ENCODE measurements at places on chromosomes 13 and 19.

- no peak for DNase-seq
Observed at GRCh38 chr19:42471554-42472249, 29.0 kb upstream of the CXCL17 start.

GRCh38 chr19:48244281-48244680 lies 11.4 kb downstream of the CARD8 start:
- DNase-seq: no peak

DNA sequence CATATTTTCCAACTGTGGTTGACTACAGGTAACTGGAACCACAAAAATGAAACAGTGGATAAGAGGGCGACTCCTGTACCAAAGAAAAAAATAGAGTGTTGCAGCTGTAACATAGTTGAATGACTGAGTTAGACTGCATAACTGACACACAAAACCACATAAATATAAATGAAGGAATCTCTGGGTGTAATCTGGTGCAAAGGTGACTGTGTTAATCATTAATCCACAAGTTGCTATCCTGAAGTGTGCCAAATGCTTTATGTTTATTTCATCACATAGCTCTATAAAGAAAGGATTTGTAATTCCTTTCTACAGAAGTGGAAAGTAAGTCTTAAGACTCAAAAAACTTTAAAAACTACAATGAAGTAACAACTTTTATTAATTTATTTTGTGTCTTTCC lies 6.0 kb upstream of the GJB2 start:
- no peak for DNase-seq

DNA sequence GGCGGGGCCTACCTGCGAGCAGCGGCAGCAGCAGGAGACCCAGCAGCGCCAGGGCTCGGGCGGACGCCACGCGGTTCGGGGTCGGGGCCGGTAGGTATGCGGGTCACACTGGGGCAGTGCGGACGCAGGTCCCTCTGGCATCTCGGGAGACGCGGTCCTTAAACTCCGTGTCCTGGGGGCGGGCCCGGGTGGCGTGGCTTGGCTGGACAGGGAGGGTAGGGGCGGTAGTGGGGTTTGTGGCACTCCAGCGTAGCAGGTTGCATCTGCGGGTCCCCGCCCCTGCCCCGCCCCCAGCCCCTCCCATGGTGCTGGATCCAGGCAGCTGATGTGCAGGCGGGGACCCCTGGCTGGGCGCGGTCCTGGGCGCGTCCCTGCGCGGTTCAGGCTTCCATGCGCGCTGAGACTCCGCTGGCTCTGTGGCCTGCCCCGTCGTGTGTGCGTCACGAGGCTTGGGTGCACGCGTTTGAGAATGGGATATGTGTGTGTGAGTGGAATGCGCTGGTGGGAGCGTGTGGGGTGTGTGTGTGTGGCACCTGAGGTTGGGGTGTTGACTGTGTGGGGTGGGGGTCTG lies 96.1 kb downstream of the WTIP start:
- no peak for DNase-seq

DNA sequence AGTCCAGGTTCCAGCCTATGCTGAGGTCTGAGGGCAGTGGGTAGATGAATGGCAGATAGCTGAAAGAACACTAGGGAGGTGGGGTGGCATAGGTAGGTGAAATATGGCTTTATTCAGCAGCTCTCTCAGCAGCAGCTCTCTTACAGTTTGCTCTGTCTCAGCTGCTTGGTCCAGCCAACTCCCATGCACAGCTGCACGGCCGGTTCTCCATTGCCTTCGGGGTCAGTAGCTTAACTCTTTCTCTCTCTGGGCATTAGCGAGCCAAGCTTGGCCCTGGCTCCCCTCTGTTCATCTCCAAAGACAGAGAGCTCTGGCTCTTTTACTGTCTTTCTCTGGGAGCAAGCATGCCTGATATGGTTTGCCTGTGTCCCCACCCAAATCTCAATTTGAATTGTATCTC lies 151.9 kb downstream of the MYO16 start:
- no peak for DNase-seq

- no peak for DNase-seq
Observed at GRCh38 chr19:1470305-1471009, 8.6 kb downstream of the C19orf25 start.

DNA sequence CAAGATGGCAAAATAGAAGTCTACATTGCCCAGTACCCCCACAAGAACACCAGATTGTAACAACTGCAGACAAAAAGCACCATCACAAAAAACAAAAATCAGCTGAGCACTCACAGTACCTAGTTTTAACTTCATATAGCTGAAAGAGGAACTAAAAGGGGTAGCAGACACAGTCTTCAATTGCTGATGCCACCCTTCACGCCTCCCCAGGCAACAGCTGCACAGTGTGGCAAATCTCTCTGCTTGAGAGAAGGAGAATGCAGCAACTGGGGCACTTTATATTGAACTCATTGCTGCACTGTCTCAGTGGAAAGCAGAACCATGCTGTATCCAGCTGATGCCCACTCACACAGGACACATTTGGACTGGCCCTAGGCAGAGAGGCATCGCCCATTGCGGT lies 2714.5 kb upstream of the PCDH20 start:
- DNase-seq: no peak

GRCh38 chr19:13043285-13043684 lies 48.0 kb downstream of the NFIX start:
- DNase-seq: no peak

DNA sequence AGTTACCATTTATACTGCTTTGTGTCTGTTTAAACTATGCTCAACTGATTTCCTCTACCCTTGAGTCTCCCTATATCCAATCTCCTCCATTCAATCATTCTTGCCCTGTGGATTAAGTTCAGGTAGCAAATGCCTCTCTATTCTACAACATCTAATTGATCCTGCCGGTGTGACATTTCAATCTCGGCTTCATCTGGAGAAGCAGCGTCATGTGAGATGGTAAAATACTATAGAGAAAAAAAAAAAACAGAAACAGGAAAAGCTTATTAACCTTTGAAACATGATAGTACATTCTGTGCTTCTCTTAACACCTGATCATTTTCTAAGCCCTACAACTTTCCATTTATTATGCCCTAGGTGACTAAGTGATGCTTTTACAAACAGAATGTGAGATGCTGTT lies 89.4 kb downstream of the KCTD12 start:
- no peak for DNase-seq

GRCh38 chr13:94419925-94420305 lies 59.6 kb downstream of the DCT start:
- no peak for DNase-seq

GRCh38 chr13:71252184-71252704 lies 614.8 kb downstream of the DACH1 start:
- DNase-seq: no peak

Data from cortex of kidney (tissue), 1 donor.